Neural crest cell (in vitro differentiated cells): ENCODE measurements at places on chromosomes 7 and 10. TPM values are rescaled to one million over a fixed set of nuclear protein-coding genes. Genes with fewer than 3 reads are reported as not detected.

DNA sequence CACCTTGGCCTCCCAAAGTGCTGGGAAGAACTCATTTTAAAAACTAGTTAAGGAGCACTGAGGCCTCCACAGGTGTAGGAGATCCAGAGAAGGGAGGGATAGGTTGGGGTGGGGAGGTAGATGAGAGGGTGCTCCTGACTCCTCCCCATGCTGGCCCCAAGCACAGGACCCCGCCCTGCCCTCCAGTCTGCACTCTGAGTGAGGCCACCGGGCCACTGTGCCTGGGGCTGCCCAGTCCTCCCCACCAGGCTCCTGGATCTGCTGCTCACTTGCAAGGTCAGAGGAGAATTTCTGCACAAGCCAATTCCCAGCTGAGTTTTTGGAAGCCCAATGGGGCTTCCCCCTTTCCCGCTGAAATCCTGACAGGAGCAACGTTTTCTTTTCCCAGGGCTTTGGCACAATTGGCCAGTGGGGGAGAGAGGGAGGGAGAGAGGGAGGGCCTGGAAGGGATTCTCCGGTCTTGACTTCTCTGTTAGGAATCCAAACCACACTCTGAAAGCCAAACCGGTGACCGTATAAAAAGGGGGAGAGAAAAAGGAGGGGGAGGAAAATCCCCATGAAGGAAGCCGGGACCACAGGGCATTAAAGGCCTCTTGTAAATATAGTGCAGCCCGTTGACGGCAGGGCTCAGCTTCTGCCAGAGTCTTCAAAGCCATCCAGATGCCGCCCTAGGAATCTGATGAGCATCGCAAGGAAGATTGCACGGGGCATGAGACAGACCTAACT is 116.2 kb downstream of the SH3PXD2A start:
- H3K27me3 ChIP-seq, result no peaks in the 10 kb centered on the region
- no peak overlapping the region for H3K4me3 ChIP-seq
- peaks cover 37% of the 10 kb centered on the region for H3K4me1 ChIP-seq
- peaks cover 5% of the 10 kb centered on the region for H3K36me3 ChIP-seq

- no peak overlapping the region for H3K4me3 ChIP-seq
- no peaks in the 10 kb centered on the region for H3K4me1 ChIP-seq
- no peak for DNase-seq
- H3K27ac ChIP-seq, result no peak overlapping the region
- H3K27me3 ChIP-seq, result no peaks in the 10 kb centered on the region
These were observed 6.4 kb downstream of the MMP21 start for GRCh38 chr10:125769175-125769574.

DNA sequence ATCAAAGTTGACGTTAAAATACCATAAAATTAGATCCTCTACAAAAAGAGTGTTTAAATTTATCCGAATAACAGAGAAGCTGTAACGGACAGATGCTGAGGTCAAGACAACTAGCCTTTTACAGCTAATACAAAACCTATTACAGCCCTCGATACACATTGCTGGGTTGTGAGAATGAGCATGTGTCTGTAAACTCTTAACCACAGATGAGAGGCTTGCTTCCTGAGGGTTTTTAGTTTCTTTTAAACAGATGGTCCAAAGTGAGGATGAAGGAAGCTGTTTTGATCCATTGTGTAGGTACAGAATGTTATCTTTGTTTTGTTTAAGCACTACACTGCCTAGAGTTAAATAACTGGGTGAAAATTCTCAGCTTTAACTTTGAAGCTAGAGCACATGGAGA is 578.2 kb downstream of the PARD3 start:
- H3K4me3 ChIP-seq, result no peak overlapping the region
- no peaks in the 10 kb centered on the region for H3K27me3 ChIP-seq
- DNase-seq, result no peak

DNA sequence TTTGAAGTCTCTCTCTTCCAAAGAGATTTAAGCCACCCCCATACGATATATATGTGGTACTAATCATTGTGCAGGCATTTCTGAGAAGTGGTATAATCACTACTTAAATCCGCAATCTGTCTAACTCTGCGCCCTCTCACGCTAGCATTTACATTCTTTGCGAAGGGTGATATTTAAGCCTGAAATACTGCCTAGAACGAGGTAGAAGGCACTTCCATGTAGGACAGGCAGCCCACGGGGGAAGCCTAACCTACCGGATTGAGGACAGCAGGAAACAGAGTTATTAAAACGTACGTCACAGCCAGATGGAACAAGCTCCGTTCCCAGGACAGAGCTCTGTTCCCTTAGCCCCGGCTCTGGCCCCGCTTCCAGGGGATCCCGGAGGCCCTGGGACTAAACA is 59.3 kb upstream of the ECHDC3 start:
- no peaks in the 10 kb centered on the region for H3K27me3 ChIP-seq
- H3K4me3 ChIP-seq, result no peak overlapping the region
- H3K36me3 ChIP-seq, result no peaks in the 10 kb centered on the region
- DNase-seq, result no peak

DNA sequence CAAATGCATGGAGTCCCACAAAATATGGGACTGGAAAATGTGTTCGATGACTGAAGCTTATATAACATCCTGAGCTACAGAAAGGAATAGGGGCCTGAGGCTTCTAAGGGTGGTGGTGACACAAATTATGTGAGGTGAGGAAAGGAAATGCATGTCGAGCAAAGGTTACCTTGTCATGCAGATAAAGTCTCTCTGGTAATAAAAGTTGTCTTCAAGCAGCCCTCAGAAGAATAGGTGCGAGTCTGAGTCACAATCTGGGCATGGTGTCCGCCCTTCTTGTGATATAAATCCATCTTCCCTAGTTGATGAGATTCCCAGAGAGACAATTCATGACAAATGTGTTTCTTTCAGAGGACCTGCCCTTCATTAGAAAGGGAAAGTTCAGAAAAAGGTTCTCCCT is 985.2 kb upstream of the C7orf33 start:
- H3K4me3 ChIP-seq, result no peak overlapping the region
- H3K27ac ChIP-seq, result peak overlapping the region; percentile 27
- DNase-seq, result no peak
- no peaks in the 10 kb centered on the region for H3K27me3 ChIP-seq
- peaks cover 46% of the 10 kb centered on the region for H3K4me1 ChIP-seq

DNA sequence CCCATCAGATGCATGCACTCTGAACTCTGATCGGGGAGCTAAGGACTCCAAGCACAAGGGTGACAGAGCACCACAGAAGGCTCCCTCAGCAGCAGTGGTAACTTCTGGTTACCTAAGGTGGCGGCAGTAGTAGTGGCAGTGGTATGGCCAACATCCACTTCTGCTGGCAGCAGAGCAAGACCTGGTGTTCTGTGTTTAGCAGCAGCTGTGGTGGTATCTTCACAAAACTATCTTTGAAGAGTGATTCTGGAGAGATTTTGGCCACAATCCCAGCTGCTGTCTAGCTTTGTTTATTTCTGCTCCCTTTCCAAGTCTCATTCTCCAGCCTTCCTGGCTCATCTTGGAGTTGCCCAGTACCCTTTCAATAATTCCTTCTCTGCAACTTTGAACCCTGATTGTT is 102.4 kb upstream of the LRGUK start:
- H3K27ac ChIP-seq, result no peak overlapping the region
- no peak overlapping the region for H3K4me3 ChIP-seq
- H3K36me3 ChIP-seq, result peaks cover 5% of the 10 kb centered on the region
- no peaks in the 10 kb centered on the region for H3K4me1 ChIP-seq
- no peak for DNase-seq

Gene IDI2
- total RNA-seq, result not detected in 2 replicates

Gene PLPP4
- not detected in 2 replicates for total RNA-seq

Gene CC2D2B
- total RNA-seq, result 0.47 and 1.0 TPM in 2 replicates

Gene LIPK
- total RNA-seq, result not detected in 2 replicates
